ENCODE measurements at places on chromosomes 2 and 18. TPM values are rescaled to one million over a fixed set of nuclear protein-coding genes. Genes with fewer than 3 reads are reported as not detected.

The CYP1B1 gene
- total RNA-seq: 28.7 TPM

The DCAF17 gene
- 19.7 TPM for total RNA-seq

The SLC14A1 gene
- total RNA-seq: 2.4 TPM

The DYSF gene
- total RNA-seq: not detected

The TEKT4 gene
- total RNA-seq: 0.59 TPM

The LIMS4 gene
- total RNA-seq: 0.25 TPM

The IL36B gene
- not detected for total RNA-seq

The KIDINS220 gene
- total RNA-seq: 31.3 TPM

The CSRNP3 gene
- total RNA-seq: not detected

The TUBA4A gene
- 331 TPM for total RNA-seq

The MROH2A gene
- total RNA-seq: not detected

Data from T-helper 2 cell treated with Interferon-gamma antibody and Interleukin-4, amounts not matched to agents 100 ng/mL and 5 ng/mL, for 36 hours (primary cell).